Activated naive CD4-positive, alpha-beta T cell treated with anti-CD3 and anti-CD28 coated beads, Interleukin-2, amount 10 ng/mL, durations not matched to agents 7 days and 5 days (primary cell): ENCODE measurements at places on chromosomes 6 and 20.

DNA sequence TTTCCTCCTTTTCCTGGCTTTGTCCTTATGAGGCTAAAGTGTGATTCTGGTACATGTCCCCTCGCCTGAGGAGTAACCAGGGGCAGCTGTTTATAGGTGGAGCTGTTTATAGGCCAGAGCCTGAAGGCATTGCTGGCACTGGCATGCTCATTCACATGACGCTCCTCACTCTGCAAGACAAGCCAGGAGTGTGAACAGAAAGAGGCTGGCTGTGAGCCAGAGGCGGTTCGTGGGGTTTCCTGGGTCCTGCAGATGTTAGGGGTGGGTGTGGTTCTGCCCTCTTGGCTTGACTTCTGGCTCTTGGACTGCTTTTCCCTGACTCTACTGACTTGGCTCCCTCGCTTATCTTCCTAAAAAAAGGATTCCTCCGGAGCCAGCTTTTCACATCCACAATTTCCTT, 12.8 kb upstream of the MDFI start:
- no peak for DNase-seq
- no peaks in the 10 kb centered on the region for H3K36me3 ChIP-seq
- H3K4me3 ChIP-seq = no peak overlapping the region
- peaks cover 12% of the 10 kb centered on the region for H3K4me1 ChIP-seq
- peaks cover 34% of the 10 kb centered on the region for H3K27me3 ChIP-seq
- no peak overlapping the region for H3K27ac ChIP-seq

DNA sequence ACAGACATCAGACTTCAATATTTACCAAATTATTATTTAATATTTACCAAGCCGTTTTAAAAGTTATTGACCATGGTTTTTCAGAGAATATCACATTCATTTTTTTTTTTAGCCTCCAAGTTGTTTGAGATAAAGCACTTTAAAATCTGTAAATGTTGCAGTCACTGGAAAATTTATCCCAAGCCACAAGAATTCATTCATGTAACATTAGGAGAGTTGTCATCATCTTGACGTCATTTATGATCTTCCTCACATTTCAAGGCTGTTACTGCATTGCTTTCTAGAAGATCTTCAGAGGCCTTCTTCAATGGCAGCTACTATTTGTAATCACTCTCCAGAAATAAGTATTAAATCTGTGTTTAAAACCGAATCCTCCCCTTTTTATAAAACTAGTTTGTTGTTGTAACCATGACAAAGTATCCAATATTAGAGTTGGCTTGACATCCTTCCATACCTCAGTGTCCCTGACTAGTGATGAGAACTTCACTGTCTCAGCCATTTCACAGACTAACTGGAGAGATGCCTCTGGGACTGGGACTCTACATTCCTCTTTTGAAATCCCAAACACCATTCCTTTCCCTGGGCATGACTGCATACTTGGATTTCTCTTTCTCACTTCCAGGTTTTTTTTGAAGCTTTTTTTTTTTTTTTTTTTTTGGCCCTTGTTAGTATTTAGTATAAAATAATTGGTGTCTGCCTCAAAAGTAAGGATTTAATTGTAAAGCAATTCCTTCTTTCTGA, 100.1 kb downstream of the ZFAND3 start:
- peaks cover 4% of the 10 kb centered on the region for H3K36me3 ChIP-seq
- H3K27ac ChIP-seq = no peak overlapping the region
- peaks cover 7% of the 10 kb centered on the region for H3K4me1 ChIP-seq
- no peak for DNase-seq
- H3K4me3 ChIP-seq = no peak overlapping the region
- no peaks in the 10 kb centered on the region for H3K27me3 ChIP-seq

DNA sequence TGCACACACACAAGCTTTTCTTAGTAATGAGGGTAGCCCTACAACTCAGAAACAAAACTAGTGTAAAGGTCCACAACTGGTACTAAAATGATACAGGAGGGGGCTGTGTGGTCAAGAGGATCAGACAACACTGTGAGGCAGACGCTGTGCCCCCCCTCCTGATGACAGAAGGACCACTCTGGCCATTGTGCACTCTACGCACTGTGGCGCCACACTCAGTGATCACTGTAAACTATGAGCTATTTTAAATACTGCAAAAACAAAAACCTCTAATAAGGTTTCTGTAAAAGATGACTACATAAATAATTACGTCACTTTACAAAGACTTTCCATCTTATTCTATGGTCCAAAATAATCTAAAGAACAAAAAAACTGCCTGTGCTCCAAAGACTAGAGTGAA, 96.1 kb downstream of the SLC23A2 start:
- peaks cover 20% of the 10 kb centered on the region for H3K36me3 ChIP-seq
- no peaks in the 10 kb centered on the region for H3K27me3 ChIP-seq

GRCh38 chr6:43877036-43877435, 107.0 kb downstream of the VEGFA start:
- H3K4me1 ChIP-seq = no peaks in the 10 kb centered on the region
- no peak for DNase-seq
- H3K27ac ChIP-seq = no peak overlapping the region

DNA sequence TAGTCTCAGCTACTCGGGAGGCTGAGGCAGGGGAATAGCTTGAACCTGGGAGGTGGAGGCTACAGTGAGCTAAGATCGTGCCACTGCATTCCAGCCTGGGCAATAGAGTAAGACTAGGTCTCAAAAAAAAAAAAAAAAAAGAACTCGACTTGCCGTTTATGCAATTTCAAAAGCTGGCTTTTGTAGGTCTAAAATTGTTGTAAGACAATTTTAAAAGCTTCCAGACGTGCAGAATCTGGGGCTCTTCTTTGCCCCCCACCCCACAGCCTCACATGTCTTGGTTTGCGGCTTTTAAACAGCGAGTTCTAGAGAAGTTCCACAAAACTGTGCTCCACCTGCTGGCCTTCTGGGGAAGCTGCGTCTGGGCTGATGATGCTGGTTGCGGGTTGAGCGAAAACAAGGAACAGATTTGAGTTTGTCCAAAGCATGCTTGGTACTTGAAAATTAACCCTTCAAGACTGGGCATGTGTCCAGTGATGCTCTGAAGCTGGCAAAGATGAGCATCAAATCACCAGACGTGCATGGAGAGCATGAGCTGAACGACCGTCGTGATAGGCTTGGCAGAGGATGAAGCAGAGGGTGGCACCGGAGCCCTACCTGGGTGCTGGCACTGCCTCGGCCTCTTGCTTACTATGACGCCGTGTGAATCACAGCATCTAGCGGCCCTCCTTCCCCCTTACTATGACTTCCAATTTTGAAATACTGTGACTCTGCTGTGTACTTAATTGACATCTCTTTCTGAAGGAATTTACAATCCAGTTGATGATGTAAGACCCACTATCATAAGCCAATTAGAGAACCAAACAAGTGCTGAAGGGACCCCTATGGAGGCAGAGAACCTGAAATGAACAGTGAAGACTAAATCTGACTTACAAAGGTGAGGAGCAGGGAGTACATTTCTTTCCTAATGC, 171.4 kb downstream of the GMPR start:
- H3K4me1 ChIP-seq = peaks cover 40% of the 10 kb centered on the region
- no peaks in the 10 kb centered on the region for H3K27me3 ChIP-seq
- H3K4me3 ChIP-seq = no peak overlapping the region
- H3K36me3 ChIP-seq = peaks cover 5% of the 10 kb centered on the region
- peak; percentile 70 for DNase-seq

GRCh38 chr6:78598966-78599365, 268.4 kb upstream of the IRAK1BP1 start:
- H3K4me1 ChIP-seq = no peaks in the 10 kb centered on the region
- no peak overlapping the region for H3K4me3 ChIP-seq
- DNase-seq = no peak
- H3K27ac ChIP-seq = no peak overlapping the region

DNA sequence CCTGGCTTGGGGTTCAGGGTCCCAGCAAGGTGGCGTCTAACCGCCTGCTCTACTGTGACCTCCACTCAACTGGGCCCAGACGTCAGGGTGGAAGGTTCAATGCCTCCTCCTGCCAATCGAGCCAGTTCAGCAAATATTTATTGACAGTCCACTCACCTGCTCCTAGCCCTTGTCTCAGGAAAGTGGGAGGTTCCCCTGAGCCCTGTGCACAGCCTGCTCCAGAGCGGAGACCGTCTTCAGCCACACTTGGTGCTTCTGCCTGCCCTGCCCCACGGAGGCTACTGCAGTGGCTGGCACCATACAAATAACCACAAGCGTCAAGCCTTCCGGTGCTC, 6.1 kb downstream of the CCDC167 start:
- no peak overlapping the region for H3K27ac ChIP-seq
- H3K27me3 ChIP-seq = no peaks in the 10 kb centered on the region
- H3K4me1 ChIP-seq = peaks cover 44% of the 10 kb centered on the region
- no peak for DNase-seq

DNA sequence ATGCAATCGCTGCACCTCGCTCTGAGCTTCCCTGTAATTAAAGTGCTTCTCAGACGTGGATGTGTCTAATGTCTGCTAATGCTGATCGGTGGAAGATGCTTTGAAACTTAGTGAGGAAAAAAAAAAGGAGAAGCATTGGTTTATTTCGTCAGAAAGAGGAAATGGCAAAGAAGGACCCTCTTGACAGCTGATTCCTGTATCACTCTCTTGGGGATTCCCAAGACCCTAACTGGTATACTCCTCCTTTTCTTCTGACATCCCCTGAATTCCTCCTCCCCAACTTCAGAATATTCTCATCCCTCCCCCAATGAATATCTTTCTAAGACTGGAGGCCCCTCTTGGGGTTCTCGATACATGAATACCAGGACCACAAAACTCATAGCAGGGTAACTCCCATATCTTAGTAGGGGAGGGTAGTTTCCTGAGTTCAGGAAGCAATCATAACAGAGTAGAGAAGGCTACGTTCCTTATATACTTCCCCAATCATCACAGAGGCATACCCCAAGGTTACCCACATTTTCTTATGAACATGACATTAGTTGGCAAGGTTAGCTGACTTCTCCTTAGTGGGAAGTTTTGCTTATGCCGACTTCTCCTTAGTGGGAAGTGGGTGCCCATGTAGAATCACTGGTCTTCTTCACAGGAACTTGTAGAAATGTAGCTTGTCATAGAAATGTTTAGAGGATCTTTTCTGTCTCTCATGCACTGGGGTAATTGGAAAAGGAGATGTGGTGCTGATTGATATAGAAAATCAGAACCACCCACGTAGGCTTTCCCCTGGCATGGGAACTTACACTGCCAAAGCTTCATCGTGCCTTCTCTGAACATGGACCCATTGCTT, 63.8 kb upstream of the ATXN1 start:
- H3K27ac ChIP-seq = no peak overlapping the region
- DNase-seq = no peak
- no peak overlapping the region for H3K4me3 ChIP-seq
- peaks cover 27% of the 10 kb centered on the region for H3K27me3 ChIP-seq
- H3K36me3 ChIP-seq = no peaks in the 10 kb centered on the region

GRCh38 chr6:83546636-83547035, 34.3 kb downstream of the PRSS35 start:
- H3K27me3 ChIP-seq = no peaks in the 10 kb centered on the region
- DNase-seq = peak; percentile 23
- H3K4me3 ChIP-seq = no peak overlapping the region
- no peaks in the 10 kb centered on the region for H3K36me3 ChIP-seq

DNA sequence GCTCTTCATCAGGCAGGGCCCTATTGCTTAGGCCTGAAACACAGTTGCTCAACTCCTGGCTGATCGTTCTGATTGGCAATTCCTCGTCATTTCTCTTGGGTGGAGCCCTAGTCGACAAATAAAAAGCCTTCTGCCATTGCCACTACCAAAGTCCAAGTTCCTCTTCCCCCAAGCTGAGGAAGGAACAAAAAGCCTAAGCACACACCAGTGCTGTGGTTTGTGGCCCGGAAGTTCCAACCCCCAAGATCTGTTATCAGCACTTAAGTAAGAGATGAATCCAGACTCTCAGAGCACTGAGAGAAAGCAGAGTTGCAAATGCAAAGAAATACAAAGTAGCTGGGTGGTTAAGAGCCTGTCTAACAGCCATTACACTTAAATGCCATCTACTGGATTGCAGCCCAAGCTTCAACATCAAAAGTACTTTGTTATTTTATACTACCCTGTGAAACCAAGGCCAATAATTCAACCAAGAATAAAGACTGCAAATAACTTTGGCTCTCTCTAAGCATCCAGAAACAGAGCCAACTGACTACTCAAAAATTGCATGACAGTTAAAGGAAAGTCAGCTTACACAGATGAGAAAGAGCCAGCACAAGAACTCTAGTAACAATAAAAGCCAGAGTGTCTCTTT, 1024.0 kb downstream of the GRIK2 start:
- no peaks in the 10 kb centered on the region for H3K4me1 ChIP-seq
- no peaks in the 10 kb centered on the region for H3K27me3 ChIP-seq
- no peaks in the 10 kb centered on the region for H3K36me3 ChIP-seq
- no peak for DNase-seq
- H3K4me3 ChIP-seq = no peak overlapping the region

DNA sequence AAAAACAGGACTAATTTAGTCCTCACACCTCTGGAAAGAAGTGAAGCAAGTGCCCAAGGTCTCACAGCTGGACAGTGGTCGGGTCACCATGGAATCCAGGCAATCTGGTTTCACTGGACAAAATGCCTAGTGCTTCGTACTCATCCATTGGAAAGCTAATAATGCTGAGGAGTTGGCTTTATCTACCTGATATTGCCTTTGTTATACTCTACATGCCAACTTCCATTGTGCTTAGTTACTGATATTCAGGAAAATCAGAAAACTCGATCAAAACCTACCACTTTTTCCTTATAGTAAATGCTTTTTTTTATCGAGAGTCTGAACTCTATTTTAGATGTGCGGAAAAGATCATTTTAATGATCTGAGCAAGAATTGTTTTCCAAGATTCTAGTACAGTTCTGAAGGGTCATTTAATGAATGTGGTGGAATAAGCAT, 966 bp downstream of the CFAP206 start:
- H3K27ac ChIP-seq = peak overlapping the region; percentile 75
- H3K27me3 ChIP-seq = peaks cover 19% of the 10 kb centered on the region
- no peak for DNase-seq

DNA sequence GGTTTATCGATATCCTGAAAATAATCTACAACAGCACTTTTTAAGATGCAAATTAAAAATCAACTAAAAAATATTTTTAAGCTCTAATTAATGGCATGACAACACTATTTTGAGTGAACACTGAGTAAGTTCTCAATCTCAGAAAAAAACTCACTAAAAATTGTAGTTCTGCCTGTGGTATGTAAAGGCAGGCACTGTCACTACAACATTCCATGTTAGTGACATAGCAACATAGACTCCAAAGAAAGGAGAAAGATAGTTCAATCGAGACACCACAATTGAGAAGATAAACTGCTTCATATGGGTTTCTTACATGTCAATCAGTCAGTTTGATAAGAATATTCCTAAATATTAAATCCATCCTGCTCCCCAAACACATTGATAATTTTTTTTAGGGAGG, 38.0 kb downstream of the COL12A1 start:
- H3K27ac ChIP-seq = no peak overlapping the region
- DNase-seq = no peak
- H3K27me3 ChIP-seq = no peaks in the 10 kb centered on the region
